ENCODE measurements at places on chromosomes 4 and X.
A peak's percentile ranks its signal among the peaks of the same experiment; 100 is the strongest.

DNA sequence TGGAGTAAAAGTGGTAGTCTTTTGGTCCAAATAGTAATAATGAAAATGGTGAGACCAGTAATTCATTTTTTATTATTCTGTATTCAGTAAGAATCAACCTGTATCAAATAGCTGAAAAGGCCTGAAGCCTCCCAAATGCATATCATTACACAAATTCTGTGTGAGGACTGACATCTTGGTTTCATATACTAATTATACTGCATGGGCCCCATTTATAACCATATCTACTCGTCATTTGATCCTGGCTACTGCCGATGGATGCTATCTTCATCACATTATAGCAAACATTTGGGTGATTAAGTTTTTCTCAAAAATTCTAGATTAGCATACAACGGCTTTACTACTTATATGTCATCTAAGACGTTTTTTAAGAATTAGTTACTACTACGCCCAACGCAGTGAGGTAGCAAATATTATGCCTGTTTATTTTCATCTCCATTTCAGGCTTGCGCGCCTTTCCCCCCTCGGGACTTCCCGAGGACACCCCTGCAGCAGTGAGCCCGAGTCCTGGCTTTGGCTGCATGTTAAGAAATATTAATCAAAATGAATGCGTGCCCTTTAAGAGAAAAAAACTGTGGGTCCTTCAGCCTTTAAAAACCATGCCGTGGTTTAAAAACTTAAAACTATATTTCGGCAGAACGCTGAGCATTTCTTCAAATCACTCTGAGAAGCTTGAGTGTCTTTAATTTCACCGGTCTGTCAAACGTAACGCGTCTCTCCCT is 814 bp upstream of the MMAA start:
- no peak for DNase-seq

DNA sequence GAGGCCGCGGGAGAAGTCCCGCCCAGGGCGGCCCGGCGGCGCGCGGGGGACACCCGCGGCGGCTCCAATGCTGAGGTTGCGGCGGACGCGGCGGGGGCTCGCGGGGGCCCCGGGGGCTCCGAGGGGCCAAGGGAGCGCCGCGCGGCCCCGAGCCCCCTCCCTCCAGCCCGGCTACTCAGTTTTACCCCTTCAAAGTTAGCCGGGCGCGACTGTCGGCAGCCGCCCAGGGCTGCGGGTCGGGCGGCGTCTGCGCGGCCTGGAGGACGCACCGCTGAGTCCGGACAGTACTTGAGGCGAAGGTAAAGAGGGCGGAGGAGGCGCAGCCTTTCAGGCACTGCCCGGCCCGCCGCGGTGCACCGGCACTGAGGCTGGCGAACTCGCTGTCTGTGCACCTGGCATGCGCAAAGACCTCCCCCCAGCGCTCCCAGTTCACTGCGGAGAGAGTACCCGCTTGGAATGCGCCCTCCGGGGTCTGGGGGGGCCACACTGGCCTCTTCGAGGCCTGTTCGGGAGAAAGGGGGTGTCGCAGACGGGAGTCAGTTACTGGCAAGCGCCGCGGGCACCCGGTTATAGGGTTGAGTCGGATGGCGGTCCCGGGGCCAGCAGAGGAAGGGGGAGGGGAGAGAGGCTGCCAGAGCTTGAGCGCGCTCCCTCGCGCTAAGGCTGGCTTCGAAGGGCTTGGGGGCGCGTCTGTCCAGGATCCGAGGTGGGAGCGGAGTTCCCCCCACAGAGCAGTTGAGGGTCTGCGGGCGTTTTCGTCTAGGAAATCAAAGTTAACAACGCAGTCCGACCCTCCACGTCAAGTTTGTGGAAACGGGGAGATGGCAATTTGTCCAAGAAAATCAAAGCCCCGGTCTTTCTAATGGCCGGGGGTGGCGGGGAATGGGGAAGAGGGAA is 1.1 kb downstream of the PCDH19 start:
- DNase-seq = no peak

GRCh38 chrX:74179990-74180389 is 124.0 kb upstream of the ZCCHC13 start:
- DNase-seq = no peak

DNA sequence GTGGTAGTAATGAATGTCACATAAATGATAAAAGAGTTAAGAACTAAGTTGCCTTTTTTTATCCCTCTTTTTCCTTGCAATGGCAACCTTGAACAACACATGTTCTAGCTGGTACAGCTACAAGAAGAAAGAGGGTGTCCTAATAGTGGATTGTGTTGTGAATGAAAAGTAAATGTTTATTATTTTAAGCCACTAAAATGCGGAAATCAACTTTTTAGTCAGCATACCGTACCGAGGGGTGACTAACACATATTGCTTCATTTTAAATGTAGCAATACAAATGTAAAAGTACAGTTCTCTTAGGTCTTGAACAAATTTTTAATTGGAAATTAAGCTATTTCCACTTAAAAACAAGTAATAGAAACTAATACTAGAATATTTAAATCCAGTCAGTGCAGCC is 17.7 kb upstream of the AP1AR start:
- peak; percentile 82 for DNase-seq

DNA sequence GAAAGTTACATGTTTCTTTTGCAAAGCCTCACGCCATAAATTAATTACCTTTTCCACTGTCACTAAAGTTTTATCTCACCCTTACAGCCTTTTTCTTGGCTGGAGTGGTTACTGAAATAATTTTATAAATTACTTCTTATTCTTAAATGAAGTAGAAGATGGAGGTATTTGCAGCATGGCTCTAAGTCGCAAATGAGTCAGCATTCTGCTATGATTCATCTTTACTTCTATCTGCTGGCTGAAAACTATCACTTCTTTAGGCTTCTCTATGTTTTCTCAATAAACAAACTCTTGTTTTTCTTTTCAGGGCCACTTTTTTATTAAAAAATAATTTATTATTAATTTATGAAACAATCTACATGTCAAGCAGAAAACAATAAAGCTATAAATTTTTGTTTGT is 210.2 kb upstream of the GYPA start:
- DNase-seq = peak; percentile 35

DNA sequence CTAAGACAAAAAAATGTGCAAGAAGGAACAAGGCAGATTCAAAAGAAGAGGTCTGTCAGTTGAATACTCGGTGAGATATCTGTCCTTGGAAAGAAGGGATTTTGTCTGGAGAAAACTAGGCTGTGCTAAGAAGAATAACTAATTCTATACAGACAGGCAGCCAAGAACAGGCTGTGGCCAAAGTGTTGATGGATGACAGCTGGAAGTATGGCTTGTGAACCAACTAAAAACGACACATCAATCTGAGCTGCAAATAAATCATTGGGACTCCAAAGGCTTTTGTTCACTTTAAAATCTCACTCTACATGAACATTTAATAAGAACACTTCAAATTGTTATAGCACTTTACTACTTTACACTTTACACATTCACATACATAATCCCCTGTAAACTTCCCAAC is 70.5 kb upstream of the IGSF1 start:
- DNase-seq = no peak

GRCh38 chr4:101870874-101871273 is 80.3 kb downstream of the BANK1 start:
- DNase-seq = no peak

GRCh38 chr4:95548738-95549245 is at the start of gene UNC5C:
Gene UNC5C, minus strand, starts transcription at chr4:95548973.
- DNase-seq = peak; percentile 55

- no peak for DNase-seq
Measured at GRCh38 chr4:16259241-16259888, 33.1 kb upstream of the TAPT1 start.

- DNase-seq = no peak
Measured at GRCh38 chr4:165663411-165663810, 209.6 kb upstream of the TLL1 start.

GRCh38 chr4:105433421-105433820 is 40.4 kb downstream of the PPA2 start:
- no peak for DNase-seq

GRCh38 chr4:74120086-74120485 is 21.1 kb upstream of the CXCL2 start:
- DNase-seq = no peak

GRCh38 chr4:1370321-1371124 is 23.5 kb downstream of the UVSSA start:
- no peak for DNase-seq

GRCh38 chrX:79065696-79066095 is 78.8 kb upstream of the GPR174 start:
- no peak for DNase-seq

GRCh38 chrX:121457096-121457495 is 409.7 kb downstream of the GLUD2 start:
- no peak for DNase-seq

- DNase-seq = peak; percentile 11
Measured at GRCh38 chr4:73193659-73194058, 64.9 kb downstream of the ANKRD17 start.

GRCh38 chr4:85399270-85399669 is 75.7 kb upstream of the ARHGAP24 start:
- no peak for DNase-seq

DNA sequence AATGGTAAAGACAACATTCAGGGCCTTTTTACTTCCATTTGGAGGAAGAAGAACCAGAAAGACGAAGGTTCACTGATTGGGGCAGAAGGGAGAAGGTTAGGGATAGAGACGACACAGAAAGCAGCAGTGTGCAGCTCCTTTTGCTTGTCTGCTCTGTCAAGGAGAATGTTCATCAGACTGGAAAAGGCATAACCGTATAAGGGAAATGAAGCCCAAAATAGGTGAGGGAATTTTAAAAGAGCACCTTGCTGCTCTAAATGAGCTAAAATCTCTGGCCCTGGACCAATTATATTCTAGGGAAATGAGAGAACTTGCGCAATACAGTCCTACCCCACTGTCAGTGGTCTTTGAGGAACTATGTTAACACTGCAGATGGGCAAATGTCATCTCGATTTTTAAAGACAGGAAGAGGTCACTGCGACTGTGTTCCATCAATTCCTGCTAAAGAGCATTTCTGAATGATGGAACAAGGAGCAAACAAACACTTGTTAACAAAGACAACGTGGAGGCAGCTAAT is 909.8 kb upstream of the FTHL17 start:
- no peak for DNase-seq

DNA sequence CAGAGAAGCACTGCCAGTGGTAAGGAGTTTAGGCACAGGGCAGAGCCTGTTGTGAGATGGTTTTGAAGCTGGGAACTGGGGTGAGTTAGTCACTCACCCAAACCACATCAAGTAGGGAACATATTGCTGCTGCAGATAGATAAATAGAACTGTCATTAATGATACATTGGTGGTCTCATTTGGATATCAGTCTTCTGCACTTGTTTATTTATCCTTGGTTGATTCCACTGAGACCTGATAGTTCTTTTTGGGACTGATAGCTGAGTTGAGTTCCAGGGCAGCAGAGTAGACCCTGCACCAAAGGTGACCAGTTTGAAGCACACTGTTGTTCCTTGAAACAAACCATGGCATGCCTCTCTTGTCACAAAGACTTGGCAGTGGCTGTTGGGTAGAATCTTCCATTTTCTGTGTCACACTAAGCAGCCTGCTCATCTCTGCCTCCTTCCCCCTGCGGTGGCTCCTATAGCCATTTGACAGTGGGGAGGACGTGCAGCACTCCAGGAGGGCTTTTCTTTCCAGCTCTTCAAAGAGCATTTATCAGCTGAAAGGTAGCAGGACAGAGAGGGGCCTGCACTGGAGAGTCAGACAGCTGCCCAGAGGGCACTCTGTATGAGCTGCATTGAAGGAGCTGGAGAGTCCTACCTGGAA is 59.7 kb upstream of the TMEM164 start:
- no peak for DNase-seq

DNA sequence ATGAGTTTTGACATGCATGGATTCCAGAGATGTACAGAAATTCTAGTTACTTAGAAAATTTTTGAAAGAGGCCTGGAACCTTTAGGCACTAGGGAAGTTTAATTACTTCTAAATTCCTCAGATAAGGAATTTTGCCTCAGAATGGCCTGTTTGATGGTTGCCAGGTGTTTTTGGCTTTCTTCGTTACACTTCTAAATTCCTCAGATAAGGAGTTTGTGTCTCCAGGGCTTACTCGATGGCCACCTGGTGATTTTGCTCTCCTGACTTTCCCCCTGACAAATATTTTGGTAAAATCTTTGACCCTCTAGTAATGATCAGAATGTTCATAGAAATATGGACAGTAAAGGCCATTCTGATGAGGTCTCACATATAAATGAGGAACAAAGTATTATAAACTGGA is 64.3 kb downstream of the BEX3 start:
- no peak for DNase-seq

DNA sequence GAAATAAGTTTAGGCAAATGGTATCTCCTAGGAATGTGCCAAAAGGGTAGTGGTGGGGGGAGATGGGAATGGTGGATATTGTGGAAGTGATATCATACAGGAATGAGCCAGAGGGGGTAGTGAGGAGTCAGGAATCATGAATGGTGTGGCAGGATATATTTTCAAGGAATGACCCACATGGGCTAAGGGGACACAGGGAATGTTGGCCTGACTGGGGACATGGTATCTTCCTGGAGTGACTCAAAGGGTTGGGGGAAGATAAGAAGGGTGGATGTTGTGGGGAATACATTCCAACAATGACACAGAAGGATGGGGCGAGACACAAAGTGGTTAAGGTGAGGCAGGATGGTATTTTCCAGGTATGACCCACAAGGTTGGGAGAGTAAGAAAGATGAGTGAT is 60.6 kb downstream of the MAOA start:
- DNase-seq = no peak

GRCh38 chrX:120238933-120239332 is 11.7 kb upstream of the ZBTB33 start:
- DNase-seq = no peak

DNA sequence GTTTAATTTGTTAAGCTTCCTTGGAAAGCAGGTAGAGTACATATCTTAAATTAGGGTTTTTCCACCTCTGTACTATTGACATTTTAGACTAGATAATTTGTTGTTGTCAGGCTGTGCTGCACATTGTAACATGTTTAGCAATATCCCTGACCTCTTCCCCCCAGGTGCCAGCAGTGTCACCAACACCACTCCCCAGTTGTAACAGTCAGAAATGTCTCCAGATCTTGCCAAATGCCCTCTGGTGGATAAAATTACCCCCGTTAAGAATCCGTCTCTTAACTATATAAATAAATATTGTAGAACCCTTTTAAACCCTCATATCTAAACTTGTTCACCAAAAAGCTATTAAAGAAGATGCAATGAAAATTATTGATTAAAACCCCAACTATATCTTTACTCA is 161.5 kb downstream of the ARHGAP6 start:
- DNase-seq = no peak

DNA sequence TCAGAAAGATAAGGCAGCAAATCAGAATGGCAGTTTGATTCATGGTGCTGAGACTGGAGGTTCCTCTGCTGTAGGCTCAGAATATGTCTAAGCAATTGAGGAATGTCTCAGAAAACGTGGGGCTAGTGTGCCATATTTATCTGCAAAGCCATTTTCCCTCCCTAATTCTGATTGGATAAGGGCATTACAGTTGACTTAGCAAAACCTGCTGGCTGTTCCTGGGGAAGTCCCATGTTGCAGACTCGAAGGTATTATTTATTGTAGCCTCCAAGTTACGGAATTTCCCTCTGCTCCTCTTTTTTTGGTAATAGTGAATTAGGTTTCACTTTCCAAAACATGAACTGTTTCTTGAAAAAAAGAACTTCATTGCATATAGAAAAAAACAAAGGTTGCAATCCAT is at the start of gene CXCL10:
CXCL10 (minus strand) TSS at position 109 of the 400 bp plus-strand sequence; CDS start at position 43, 66 bp downstream.
- peak; percentile 39 for DNase-seq
